Naive thymus-derived CD8-positive, alpha-beta T cell (primary cell): ENCODE measurements at places on chromosomes 7 and 10.

DNA sequence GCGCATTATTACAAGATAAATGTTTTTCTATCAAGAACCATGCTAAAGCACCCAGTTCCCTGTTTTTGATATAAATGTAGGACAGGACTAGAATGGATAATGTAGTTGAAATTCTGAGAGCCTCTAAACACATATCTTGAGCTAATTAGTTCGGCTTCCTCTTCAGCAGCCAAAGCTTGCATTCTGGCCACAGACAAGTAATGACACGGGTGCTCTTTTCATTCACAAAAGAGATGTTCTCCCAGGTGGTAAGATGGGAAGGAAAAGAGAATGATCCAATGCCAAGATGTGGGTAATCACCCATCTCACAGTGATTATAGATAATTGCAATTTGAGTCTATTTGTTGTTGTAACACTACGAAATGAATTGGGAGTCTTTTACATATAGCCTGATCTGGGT is 246.5 kb downstream of the KIAA1217 start:
- DNase-seq = no peak

DNA sequence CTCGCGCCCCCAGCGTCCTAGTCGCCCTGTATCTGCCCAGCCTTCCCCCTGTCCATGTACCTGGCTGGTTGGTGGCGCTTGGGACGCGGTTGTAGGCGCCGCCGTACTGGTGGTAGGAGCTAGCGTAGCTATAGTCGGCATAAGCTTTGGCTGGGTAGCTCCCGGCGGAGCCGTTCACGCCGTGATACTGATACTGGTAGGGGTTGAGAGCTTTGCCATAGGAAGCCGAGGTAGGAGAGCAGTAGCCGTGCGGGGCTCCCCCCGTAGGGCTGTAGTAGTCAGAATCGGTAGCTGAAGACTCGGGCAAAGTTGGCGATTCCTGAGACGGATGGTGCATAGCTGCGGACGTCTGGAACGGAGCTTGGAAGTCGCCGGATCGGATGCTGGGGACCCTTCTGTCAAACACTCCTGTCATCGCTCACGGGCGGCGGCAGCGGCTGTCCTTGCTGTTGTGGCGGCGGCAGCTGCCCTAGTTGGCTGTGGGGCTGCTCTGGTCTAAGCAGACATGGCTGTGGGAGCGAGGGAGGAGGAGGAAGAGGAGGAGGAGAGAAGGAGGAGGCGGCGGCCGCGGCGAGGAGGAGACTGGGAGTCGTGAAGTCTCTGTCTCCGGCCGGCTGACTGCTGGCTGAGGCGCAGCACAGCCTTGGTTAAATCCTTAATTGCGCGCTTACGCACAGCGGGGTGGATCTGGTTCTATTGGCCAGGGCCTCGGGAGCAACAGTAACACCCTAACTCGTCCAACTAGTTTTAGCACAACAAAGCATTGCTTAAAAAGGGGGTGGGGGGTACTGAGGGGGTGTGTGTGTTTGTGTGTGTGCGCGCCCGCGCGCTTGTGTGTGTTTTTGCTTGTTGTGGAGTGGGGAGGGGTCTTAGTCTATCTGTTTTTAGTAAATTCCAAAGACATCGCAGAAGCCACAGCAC is at the start of gene DLX5:
Gene DLX5 (minus strand): TSS at position 623 of the 921 bp plus-strand sequence. CDS start 208 bp downstream, at position 415.
- no peak for DNase-seq

DNA sequence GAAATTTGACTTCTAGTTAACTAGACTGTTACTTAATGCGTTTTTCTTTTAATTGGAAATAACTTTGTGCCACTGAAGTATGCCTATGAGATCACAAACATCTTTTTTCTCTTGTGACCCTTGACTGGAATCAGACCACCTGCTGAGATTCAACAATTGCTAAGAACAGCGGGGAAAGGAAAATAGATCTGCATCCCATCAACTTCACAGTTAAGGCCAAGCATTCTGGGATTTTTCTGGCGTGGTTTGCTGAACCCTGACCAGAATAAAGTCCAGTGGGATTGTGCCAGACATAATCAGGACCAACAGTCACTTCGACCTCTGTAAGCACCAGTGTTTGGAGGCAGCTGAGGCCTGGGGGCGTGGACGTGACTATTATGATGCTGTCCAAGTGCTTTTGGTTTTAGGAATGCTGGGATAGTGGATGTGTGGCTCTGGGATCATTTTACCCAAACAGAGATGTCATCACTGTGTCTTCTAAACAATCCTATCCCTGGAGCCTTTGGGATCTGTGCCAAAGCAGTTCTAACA is 373.3 kb upstream of the PRKCQ start:
- no peak for DNase-seq

DNA sequence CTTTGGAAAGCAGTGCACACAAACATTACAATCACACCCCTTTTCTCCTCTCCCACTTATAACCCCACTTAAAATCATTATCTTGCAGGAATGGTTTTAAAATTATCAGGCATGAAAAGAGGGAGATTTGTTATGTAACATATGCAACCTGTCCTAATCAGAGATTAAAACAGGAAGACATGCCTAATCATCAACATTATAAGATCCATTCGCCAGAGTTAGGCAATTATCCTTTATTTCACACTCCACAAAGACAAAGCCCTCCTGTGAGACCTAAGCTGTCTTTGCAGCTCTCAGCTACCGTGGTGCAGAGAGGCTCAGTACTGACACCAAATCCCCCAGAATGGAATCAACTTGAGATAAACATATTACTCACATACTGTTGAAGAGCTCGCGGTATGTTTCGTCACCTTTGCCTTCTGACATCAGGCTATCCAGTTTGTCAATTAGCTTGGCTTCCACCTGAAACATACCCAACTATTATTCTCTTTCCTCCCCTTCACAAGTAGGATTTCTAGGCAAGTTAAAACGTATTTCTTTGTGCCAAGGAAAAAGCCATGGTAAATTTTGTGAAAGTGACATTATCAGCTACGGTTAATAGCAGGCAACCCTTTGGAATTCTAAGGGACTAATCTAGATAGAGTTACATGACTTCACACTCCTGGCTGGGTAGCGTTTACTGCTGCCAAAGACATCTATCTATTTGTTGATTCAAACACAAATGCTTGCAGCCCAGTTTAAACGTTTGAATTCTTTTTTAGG is 226.2 kb upstream of the IMMP2L start:
- DNase-seq = no peak

DNA sequence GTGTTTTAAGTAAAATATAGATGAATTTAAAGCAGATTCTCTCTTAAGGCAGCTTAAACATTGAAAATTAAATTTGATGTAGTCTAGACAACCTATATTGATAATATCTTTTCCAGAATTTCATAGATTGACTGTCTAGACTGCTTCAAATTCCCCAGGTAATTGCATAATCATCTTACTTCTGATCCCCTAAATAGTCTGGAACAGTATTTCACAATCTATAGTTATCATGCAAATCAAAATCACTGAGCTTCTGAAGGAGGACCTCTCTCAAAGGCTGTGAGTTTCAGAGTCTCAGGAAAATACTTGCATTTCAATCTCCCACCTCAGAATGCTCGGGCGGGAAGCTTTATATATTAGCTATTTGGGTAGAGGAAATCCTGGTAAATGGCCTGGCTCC is 87.3 kb downstream of the SEMA3A start:
- DNase-seq = no peak

- DNase-seq = no peak
These were observed 5.9 kb downstream of the ADK start for GRCh38 chr10:74156919-74157289.

GRCh38 chr7:83130623-83131545 is 31.8 kb downstream of the PCLO start:
- no peak for DNase-seq

DNA sequence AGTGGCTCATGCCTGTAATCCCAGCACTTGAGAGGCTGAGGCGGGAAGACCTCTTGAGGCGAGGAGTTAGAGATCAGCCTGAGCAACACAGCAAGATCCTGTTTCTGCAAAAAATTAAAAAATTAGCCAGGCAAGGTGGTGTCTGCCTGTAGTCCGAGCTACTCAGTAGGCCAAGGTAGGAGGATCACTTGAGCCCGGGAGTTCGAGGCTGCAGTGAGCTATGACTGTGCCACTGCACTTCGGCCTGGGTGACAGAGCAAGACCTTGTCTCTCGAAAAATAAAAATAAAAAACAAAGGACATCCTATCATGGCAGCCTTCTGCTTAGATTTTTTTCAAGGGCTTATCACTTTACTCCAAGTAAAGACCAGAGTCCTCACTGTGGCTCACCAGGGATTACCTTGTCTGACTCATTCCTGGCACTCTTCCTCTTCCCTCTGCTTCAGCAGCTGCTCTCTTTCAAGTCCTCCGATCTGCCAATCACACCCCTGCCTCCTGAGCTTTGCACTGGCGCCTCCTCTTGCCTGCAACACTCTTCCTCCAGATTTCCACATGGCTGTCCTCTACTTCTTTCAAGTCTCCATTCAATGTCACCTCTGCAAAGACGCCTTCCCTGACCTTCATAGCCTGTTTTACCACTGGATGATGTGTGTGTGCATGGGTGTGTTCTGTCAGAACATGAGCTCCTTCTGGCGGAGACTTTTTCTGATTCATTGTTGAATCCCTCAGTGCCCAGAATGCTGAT is 7.7 kb downstream of the PRTFDC1 start:
- DNase-seq = no peak

DNA sequence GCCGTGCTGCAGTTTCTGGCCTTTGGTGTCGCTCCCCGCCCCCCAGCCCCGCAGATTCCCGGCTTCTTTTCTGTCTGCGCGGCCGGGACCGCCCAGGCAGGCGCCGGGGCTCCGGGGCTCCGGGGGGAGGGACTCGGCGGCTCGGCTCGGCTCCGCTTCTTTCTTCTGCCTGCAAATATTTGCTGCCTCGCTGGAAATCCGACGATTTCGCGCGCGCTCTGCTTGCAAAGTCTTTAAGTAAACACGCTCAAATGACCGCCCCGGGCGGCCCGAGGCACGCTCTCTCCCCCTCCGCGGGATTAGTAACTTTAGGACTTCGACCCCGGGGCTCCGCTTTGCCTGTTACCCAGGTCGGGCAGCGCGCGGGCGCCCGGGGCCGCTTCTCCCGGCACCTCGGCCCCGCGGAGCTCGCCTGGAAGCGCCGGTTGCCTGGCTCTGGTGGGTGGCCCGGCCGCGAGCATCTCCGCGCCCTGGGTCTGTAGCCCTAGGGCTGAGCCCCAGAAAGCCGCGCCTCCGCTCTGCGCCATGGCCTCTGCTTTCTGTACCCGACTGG is 3.9 kb upstream of the GATA3 start:
- DNase-seq = no peak

DNA sequence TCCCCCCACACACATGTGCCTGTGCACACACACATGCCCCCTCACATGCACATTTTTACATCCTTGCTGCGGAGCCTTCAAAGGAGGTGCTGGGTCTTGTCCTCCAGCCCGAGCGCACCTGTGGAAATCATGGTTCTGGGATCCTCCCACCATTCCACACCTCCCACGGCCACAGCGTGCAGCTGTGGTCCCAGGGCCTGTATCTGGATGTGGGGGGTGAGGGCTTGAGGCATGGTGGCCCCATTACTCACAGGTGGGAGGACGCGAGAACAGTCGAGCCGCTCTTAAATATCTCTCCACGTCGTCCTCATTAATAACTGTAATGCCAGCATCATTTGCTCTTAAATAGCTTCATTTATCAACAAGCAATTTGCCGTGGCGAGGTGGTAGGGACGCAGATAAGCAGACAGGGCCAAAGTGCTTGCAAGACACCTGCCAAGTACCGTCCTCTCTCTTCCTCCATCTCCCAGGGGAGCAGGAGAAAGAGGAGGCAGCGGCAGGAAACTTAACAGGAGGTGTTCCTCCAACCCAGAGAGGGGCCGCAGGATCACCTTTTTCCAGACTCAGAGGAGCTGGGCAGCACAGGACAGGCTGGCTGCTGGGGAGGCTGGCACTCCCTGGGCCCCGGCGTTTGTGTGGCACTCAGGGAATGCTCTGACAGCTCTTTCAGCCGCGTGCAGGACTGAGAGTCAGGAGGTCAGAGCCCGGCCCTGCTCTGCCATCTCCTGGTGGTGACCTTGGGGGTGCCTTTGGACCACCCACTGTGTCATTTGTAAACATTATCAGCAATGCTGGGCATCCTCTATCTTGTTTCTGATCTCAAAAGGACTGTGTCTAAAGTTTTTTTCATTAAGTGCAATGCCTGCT is 87.4 kb downstream of the CDH23 start:
- DNase-seq = no peak

DNA sequence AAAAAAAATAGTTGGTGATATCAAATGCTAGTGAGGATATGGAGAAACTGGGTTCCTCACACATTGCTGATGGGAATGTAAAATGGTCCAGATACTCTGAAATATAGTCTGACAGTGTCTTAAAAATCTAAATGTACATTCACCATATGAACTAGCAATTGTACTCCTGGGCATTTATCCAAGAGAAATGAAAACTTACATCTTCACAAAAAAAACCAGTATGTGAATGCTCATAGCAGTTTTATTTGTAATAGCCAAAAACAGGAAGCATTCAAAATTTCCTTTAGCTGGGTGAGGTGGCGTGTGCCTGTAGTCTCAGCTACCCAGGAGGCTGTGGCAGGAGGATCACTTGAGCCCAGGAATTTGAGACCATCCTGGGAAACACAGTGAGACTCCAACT is 2.1 kb upstream of the SSC4D start:
- no peak for DNase-seq

DNA sequence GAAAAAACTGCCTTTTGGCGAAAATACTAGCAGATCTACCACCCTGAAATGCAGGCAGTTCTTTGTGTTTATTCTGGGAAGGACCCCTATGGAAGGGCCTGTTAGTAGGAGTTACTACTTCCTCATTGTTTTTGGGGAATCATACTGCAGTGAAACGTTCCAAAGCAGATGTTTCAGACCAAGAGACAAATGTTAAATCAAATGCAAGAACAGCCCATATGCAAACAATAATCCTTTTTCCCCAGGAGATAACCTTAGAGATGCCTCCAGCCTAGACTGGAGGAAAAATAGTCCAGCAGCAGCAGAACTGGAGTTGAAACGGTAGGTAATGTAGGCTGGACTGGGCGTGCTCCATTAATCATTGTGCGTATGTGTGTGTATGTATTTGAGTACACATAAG is 65.9 kb upstream of the VWDE start:
- DNase-seq = no peak

DNA sequence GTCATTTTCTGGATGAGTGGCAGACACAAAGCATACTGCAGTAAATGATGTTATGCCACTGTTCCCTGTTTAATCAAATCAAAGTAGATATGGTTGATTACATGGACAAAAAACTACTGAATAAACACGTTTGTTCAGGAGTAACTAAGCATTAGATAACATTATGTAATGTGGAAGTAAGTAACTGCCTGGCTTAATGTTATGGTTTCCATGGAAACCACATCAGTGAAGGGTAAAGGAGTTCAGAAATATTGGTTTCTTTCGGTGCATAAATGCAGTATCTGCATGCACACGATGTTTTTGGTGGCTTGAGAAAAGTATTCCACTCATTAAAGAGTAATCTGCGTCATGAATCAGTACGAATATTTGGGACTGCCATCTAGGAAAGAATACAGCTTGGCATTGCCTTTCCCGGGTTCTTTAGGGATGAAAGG is 131.3 kb upstream of the PRKCQ start:
- no peak for DNase-seq

GRCh38 chr10:100683545-100684300 is 61.7 kb upstream of the PAX2 start:
- DNase-seq = no peak
